Hematopoietic multipotent progenitor cell treated with erythropoietin and hydrocortisone succinate and interleukin-3 and kit ligand, for 4 days (in vitro differentiated cells): ENCODE measurements at places on chromosomes 16 and 17.
A peak's percentile ranks its signal among the peaks of the same experiment; 100 is the strongest.

GRCh38 chr16:57698812-57699405, 4.3 kb downstream of the DRC7 start:
- DNase-seq = no peak

DNA sequence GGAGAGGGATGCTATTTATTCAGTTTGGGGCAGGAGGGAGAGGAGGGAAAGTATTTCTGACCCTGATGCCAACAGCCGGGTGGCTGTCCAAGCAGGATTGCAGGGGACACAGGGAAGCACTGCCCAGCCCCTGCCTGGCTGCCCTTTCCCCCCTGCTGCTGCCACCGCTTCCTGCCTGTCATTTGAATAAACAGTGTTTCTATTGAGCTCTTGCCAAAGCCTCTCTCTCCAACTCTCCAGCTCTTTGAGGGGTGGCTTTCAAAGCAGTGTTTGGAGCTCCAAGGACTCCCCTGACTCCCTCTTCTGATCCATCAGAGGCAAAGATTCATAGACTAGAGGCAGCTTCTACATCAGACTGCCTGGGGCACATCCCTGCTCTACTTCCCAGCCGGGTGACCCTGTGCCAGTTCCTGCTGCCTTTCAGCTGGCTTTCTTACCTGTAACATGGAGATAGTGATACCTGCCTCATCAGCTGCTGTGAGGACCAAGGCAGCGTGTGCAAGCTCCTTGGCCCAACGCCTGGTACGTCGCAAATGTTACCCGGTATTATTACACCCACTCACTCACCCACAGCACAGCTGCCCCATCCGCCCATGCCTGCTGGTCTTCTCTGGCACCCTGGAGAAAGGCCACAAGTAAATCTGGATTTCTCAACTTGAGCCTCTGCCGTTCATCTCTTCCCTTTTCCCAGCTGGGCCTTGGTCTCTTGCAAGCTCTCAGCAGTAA, 9.5 kb downstream of the PROCA1 start:
- DNase-seq = no peak

GRCh38 chr16:55711959-55712876, 56.4 kb downstream of the SLC6A2 start:
- DNase-seq = peak; percentile 81

- DNase-seq = no peak
Observed at GRCh38 chr16:31182391-31182790, 2.5 kb downstream of the FUS start.

DNA sequence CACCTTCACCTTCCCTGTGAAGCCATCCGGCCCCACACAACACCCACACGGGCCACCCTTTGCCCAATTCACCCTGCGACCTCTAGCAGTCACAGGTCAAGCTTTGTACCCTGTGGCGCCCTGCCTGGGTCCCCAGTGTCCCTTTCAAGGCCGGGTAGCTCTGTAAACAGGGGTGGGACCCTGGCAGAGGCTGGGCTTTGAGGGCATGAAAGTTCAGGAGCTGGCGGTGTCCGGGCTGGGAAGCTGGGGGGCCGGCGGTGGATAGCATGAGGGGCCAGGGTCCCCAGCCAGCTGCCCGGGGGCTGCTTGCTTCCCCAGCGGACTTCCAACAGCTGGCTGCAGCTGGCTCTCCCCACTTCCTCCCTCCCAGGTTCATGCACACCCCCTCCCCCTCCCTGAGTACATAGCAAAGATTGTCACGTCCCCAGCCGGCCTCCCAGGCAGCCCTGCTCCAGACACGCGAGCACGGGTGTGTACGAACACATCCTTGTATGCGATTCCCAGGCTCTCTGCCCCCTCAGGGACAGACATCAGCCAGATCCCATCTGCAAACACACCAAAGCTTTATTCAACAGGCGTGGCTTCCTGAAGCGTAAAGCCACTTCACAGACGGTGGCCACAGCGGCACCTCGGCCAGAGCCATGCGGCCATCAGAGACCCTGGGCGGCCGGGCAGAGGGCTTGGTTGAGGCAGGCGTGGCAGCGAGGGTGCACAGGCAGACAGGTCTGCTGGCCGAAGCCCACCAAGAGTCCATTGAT, 8.2 kb downstream of the NTHL1 start:
- DNase-seq = no peak

- peak; percentile 41 for DNase-seq
Observed at GRCh38 chr16:178668-179015, 1.6 kb upstream of the HBQ1 start.

GRCh38 chr17:79803997-79804855, 7.3 kb upstream of the CBX8 start:
- no peak for DNase-seq

DNA sequence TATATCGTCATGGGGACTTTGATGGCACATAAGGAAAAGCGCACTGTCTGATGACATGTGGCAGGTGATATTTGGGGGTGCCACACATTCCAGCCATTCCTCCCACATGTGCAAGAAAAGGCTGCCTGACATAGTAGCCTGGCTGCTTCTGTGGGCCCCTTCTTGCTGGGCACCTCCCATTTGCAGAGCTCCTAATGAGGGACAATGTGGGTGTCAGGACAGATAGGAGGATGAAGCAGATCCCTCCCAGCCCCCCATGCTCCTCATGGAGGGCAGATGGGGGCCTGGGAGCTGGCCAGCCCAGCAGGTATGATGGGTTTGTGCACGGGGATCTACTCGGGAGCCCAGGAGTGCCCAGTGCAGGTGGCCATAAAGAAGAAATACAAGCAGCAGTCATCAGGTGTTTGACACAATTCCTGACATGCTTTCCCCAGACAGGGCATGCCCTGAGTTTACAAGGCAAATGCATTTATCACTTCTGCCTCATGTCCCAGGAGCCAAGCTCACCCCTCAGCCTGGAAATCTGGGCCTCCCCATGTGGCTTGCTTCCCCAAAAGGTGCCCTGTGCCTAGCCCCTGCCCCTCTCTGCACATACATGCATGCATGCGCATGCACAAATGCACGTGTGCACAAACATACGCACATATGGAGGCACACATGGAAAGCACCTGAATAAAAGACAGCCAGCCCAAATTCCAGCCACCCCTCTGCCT, 260.6 kb upstream of the RPL38 start:
- no peak for DNase-seq

DNA sequence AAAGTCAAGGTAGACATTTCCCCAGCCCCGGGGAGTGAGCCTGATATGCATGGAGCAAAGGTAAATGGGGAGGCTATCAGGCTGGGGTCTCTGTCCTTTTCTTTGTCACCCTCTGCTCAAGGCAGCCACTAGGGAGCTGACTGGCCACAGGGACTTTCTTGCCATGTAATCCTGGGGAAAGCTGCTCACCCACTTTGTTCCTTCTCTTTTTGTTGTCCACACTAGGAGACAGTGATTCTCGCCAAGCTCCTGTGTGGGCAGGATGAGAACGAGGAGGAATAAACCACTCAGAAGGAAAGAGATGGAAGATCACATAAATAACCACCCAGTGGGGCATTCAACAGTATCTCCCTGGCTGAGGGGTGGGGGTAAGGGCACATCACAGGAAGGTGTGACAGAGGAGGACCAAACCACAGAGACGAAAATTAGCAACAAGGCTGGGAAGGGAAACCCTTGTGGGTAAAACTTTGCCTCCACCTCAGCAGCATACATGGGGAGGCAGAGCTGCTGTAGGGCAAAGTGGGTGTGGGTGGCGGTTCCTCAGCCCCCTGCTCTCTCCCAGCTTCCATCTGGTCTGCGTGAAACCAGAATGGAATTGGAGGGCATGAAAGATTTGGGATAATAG, 26.2 kb upstream of the CCL1 start:
- no peak for DNase-seq

DNA sequence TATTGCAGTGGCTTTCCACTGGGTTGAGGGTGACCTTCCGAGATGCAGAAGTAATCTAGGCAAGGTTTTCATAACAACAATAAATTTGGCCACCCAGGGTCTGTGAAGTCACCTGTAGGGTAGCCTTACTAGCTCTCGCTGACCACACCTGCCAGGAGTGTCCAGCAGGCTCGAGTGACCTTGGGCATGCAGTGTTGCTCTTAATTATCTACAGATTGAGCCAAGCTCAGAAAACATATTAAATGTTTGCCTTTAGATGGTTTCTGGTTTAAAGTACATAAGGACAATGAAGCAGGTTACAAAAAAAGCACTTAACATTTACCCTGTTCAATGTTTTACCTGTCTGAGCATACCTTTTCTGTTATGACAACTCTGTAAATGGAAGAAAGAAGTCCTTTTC, 1.8 kb downstream of the TBC1D24 start:
- no peak for DNase-seq

- DNase-seq = peak; percentile 35
Observed at GRCh38 chr16:88854306-88855111, 2.2 kb downstream of the GALNS start.

- DNase-seq = no peak
Observed at GRCh38 chr16:88842308-88842756, 14.4 kb downstream of the GALNS start.

DNA sequence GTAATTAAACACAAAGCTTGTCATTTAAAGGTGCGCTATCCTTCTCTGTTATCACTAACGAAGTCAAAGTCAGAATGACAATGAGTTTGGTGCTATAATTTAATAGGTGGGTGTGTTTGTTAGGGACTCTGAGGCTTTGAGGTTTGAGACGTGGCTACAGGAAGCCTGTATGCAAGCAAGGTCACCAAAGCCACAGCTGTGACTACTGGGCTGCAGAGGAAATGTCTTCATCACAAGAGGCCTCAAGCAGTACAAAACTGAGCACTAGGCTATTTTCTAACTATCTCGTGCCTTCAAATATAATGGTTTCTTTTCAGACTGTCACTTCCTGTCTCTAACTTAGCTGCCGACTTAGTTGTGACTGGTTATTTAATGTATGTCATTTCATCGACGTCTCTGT, 141.2 kb downstream of the AATF start:
- DNase-seq = peak; percentile 89

GRCh38 chr17:46935658-46936266, 12.8 kb downstream of the GOSR2 start:
- DNase-seq = peak; percentile 88
